NCI-H526 (cell line): ENCODE measurements at places on chromosomes 4 and X.

DNA sequence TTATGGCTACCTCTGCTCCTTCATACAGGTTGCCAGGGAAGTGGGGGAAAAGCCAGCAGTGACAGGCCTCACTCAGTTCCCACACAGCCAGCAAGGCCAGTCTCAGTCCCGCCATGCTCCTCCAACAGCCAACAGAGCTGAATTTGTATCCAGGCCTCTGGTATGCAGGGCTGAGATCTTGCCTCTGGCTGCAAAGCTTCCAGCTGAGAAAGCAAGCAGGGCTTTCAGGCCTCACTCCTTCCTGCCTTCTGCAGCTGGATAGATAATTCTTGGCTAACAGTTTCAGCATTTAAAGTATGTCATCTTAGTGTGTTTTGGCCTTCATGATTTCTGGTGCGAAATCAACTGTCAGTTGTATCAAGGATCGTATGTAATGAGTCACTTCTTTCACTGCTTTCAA, 103.6 kb downstream of the GNL3L start:
- DNase-seq = no peak

- DNase-seq = peak; percentile 15
Observed at GRCh38 chr4:103915224-103915869, 195.6 kb upstream of the TACR3 start.

DNA sequence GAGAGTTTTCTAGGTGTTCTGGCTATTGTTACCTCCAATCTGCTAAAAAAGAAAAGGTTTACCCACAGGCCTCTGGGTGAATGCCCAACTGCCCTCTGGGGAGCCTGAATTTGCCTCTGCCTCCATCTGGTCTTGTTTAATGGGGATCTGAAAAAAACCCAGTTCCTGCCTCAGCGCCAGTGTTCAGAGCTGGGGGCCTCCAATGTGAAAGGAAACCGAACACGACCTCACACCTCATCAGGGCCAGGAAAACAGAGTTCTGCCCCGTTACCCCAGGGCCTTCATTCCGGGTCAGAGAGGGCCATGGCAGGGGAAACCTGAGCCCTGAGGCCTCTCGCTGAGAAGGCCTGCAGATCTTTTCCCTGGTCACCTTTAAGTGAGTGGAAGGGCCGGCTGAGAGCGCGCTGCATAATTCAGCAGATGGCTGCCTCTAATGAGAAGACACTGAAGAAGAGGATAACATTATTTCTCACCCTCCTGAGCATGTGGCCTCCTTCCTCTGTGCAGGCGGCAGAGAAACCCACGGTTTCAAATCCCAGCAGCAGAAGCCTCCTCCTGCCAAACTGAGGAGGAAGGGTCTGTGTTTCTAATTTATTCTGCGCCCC, 6.8 kb downstream of the SEPTIN6 start:
- DNase-seq = no peak

DNA sequence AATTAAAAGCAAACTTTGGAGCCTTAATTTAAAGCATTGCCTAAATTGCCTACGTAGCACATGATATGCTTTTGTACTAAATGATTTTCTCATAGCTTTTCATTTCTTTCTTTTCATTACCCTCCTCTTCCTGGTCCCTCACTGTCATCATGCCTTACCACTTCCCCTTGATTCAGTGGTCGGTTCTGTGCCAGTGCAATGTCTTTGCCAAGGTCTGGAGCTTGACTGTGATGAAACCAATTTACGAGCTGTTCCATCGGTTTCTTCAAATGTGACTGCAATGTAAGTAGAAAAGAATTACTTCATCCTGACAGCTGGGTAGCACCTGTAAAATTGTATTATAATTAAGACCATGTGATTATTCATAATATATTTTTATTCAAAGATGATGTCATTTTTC, 72.5 kb downstream of the C4orf46 start:
- no peak for DNase-seq
